NCI-H1092 (cell line): ENCODE measurements at places on chromosomes 1 and 21.

DNA sequence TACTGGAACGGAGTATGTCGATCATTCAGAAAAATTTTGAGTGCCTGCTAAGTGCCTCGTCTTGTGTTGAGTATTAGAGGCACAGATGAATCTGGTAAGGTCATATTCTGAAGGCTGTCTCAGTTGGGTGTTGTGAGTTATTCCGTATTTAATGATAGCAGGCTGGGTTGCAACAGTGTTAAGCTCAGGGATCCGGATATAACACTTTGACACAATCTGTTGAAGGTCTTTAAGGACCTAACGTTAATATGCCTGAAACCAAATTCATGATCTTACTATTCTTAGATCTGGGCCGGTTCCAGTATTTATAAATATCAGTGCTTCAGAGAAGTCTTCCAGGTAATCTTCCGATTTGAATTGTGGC is 555 bp downstream of the PRPF38A start:
- DNase-seq = no peak

- DNase-seq = no peak
Measured at GRCh38 chr1:92476071-92476631, 10.6 kb downstream of the GFI1 start.

DNA sequence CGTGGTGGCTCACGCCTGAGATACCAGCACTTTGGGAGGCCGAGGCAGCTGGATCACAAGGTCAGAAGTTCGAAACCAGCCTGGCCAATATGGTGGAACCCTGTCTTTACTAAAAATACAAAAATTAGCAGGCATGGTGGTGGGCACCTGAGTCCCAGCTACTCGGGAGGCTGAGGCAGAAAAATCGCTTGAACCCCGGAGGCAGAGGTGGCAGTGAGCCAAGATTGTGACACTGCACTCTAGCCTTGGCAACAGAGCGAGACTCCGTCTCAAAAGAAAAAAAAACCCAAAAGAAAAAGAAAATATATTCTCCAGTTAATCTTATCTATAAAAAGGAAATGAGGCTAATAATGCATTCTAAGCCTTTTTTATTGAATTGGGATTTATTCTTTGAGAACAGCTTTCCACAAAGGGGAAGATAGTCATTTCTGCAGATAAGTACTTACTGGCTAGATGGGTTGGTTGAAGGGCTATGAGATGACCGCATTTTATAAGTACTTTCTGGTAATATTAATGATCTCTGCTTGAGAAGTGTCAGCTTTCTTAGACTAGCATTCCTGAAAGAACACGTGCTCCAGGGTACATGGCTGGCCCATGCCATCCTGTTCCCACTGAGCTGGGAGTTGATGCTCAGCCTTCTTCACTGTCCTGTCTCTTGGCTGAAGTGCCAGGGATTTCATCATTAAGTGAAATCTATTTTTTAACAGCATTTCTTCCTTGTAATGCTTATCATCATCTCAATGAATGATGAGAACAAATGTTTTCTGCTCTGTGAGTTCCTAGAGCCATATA is 57.9 kb downstream of the SASS6 start:
- no peak for DNase-seq

GRCh38 chr1:114833421-114833820 is 21.2 kb upstream of the SYCP1 start:
- DNase-seq = no peak

GRCh38 chr1:27807385-27807784 is 23.2 kb upstream of the PPP1R8 start:
- no peak for DNase-seq

DNA sequence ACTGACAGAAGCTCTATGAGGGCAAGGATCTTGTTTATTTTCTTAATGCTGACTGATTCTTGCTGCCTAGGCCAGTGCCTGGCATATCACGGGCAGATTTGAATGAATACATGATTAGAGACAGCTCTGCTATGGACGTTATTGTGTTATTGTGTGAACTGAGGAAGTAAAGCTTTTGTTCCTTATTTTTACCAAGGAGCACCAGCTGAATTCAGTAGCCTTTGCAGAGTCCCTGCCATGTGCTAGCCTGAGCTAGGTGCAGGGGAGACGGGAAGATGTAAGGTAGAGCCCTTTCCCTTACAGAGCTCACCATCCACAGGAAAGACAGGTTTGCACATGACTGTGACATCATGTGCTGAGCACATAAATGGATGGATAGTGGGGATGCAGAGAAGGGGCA is 36.0 kb upstream of the SCMH1 start:
- no peak for DNase-seq

- no peak for DNase-seq
Measured at GRCh38 chr1:41806472-41807155, 112.1 kb downstream of the HIVEP3 start.
